ENCODE measurements at places on chromosomes 2 and 18.

GRCh38 chr18:29083545-29083944, 906.6 kb upstream of the CDH2 start:
- no peak for DNase-seq

DNA sequence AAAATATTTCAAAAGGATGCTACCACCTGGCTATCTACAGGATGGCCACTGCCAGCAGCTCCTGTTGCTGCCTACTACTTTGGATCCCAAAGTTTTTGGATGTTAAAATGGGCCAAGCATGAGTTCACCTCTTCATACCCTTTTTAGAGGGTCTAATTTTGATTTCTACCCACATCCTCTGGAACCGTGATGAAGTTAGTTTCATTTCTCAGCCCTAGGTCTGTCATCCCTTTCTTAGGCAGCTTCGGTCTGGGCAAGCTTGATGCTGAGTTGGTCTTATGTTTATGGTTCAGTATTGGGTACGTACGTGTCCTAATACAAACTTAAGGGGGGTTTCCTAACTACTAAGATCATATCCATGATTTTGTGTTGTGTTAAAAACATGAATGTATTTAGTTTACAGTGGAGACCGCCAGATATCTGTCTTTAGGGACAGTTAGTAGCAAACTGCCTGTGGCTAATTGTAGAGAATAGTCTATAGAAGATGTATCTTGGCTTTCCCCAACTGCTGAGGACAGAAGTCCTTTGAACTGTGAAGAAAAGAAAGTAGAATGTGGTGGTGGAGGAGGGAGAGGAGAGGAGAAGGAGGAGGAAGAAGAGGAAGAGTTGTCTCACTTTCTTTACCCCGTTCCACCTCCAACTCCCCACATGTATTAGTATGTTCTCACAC, 184.9 kb downstream of the UBE2E3 start:
- DNase-seq, result no peak

- no peak for DNase-seq
Observed at GRCh38 chr2:141968433-141968832, 162.4 kb downstream of the LRP1B start.

- DNase-seq, result no peak
Observed at GRCh38 chr18:13511961-13512577, 214.3 kb downstream of the FAM210A start.

GRCh38 chr18:74722237-74722636, 124.6 kb downstream of the ZNF407 start:
- DNase-seq, result no peak

GRCh38 chr18:10470429-10470828, 16.0 kb downstream of the APCDD1 start:
- no peak for DNase-seq

DNA sequence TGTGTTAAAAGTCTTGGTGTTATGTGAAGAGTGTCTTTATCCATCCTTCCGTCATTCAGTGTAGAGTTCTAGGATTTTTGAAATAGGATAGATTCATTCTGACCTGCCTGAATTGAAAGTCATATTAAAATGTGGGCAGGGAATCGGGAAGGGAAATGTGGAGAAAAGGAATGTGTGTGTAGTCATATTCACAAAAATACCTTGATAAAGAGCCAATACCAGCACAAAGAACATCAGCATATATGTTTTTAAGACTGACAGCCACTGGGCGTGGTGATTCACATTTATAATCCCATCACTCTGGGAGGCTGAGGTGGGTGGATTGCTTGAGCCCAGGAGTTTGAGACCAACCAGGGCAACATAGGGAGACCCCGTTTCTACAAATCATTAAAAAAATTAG, 188.1 kb downstream of the CAMKMT start:
- DNase-seq, result no peak

- DNase-seq, result no peak
Observed at GRCh38 chr2:240647503-240648154, 22.3 kb downstream of the GPR35 start.

- DNase-seq, result no peak
Observed at GRCh38 chr2:106184394-106184793, 9.7 kb downstream of the UXS1 start.

GRCh38 chr2:123953846-123954245, 71.2 kb upstream of the CNTNAP5 start:
- DNase-seq, result no peak

GRCh38 chr2:100614455-100615000, 51.7 kb downstream of the PDCL3 start:
- no peak for DNase-seq

- no peak for DNase-seq
Observed at GRCh38 chr2:178280244-178280852, 86.0 kb downstream of the OSBPL6 start.

GRCh38 chr2:200681697-200682096, 95.9 kb downstream of the AOX1 start:
- no peak for DNase-seq

DNA sequence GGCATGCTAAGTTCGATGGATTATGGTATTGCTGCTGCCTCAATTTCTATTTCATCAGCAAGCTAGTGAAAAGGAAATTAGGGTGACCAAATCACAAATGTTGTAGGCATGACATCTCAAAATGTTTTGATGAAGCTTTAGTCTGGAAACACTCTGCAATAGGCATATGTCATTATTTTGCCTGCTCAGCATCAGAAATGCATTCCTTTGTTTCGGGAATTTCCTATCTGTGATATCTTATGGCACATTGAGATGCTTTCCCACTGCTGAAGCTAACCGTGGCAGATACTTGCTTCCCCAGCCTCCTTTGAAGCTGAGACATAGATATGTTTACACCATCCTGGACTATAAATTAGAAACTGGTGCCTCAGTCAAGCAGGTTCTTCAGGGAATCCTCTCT, 119.7 kb downstream of the CDC42EP3 start:
- no peak for DNase-seq

DNA sequence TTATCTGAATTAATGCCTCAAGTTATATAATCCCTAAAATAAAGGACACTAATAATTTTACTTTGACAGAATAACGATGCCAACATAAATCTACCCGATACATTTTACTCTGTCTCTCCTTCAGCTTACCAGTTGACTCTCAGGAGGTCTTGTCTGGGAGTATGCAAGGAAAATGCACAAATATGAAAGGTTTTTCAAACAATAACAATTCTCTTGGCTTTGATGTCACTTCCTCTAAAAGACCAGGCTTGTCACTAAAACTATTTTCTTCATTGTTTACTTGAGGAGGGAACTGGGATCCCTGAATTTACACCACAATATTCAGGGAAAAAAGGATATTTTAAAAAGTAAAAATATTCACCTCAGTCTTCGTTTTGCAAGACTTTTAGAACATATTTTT, 97.2 kb downstream of the SOS1 start:
- no peak for DNase-seq

DNA sequence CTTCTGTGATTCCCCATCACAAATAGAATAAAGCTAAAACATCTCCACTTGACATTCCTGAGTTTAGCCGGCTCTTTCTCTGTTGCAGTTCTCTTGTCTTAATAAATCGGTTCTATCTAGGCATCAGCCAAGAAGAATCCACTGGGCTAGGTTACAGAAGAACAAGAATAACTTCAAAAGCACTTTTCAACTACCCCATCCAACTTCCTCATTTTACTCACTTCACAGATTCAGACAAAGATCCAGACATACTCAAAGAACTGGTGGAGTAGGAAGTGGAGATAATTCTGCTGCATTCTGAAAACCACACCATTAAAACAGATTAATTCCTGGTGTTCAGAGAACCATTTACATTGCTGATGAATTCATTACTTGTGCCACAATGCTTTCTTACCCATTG, 9.6 kb upstream of the ALPK2 start:
- DNase-seq, result no peak

- peak; percentile 85 for DNase-seq
Observed at GRCh38 chr2:18560031-18560796, at the start of gene RDH14. Gene RDH14 (minus strand): TSS chr2:18560653. CDS start chr2:18560572, 81 bp downstream.
